D721Med (cell line): ENCODE measurements at places on chromosomes 16 and 17.

DNA sequence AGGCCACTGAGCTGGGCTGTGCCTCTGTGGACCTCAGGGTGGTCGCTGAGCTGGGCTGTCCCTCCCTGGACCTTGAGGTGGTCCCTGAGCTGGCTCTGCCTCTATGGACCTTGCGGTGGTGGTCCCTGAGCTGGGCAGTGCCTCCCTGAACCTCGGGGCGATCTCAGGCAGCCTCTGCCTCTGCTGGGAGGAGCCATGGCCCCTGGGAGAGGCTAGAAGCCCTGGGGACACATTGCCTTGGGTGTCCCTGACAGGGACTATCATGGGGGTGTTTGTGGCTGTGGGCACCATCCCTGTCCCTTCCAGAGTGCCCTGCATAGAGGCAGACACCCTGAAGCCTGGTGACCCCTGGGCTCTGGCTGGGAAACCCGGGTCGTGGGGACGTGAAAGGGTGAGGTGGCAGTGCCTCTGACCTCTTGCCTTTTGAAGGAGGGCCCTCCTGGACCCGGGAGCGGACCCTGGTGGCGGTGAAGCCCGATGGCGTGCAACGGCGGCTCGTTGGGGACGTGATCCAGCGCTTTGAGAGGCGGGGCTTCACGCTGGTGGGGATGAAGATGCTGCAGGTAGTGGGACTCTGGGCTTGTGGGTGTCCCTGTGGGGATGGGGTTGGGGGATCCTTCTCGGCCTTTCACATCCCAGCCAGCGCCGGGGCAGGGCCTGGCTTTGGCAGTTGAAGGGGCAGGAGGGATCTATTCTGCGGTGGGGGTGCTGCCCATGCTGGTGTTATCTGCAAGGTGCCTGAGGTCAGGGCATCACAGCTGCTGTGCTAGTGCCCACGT, 1.8 kb downstream of the NME4 start:
- DNase-seq: no peak

- no peak for DNase-seq
These were observed 72.7 kb upstream of the GAS7 start for GRCh38 chr17:10271106-10271562.

- DNase-seq: no peak
These were observed 8.3 kb downstream of the CCR7 start for GRCh38 chr17:40556884-40557414.

- no peak for DNase-seq
These were observed 13.6 kb downstream of the ATPAF2 start for GRCh38 chr17:18025241-18025944.

GRCh38 chr17:74864866-74865395, 5.2 kb upstream of the GRIN2C start:
- DNase-seq: peak; percentile 86

DNA sequence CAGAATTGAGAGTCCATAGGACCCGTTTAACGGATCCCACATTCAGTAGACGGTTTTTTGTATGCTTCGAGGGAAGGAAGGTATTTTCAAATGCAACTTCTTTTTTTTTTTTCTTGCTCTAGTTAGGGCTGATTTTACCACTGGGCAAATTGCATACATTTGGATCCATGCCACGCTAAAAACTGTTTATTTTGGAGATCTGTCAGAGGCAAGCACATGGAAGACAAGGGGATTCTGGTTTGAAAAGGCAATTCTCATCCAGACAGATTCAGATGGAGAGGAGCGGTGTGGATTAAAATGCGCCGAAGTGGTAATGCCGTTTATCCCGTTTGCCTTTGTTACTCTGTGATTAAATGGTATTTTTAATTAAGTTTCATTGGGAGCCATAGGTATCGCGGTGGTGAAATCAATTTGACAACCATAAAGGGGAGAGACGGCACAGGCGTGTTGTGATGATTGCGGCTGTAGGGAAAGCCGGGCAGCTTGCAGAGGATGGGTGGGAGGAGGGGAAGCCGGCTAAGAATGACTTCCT, 170.4 kb downstream of the IRX3 start:
- no peak for DNase-seq

GRCh38 chr16:87735270-87736007, 30.3 kb downstream of the KLHDC4 start:
- no peak for DNase-seq

GRCh38 chr17:1158879-1159278, 20.9 kb downstream of the ABR start:
- no peak for DNase-seq

DNA sequence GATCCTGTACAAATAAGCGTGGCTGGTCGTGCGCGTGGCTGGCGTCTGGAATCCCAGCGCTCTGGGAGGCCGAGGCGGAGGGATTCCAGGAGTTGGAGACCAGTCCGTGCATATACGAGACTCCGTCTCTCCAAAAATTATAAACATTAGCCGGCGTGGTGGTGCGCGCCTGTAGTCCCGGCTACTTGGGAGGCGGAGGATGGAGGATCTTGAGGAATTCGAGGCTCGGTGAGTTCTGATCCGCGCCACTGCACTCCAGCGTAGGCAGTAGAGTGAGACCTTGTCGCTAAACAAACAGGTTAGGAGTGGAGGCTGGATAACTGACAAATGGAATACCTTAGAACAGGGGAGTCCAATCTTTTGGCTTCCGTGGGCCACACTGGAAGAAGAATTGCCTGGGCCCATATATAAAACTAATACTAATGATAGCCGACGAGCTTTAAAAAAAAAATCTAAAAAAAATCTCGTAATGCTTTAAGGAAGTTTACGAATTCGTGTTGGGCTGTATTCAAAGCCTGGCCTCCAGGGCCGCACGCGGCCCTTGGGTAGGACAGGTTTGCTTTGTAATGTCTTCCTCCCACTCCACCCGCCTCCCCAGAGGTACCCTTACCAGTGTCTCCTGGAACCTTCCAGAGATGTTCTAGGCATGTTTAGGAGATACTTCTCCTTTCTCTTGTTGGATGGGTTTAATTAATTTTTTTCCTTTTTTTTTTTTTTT, 909 bp upstream of the RSL1D1 start:
- DNase-seq: no peak

GRCh38 chr16:35686595-35686994, 2227.2 kb downstream of the TP53TG3F start:
- DNase-seq: no peak

DNA sequence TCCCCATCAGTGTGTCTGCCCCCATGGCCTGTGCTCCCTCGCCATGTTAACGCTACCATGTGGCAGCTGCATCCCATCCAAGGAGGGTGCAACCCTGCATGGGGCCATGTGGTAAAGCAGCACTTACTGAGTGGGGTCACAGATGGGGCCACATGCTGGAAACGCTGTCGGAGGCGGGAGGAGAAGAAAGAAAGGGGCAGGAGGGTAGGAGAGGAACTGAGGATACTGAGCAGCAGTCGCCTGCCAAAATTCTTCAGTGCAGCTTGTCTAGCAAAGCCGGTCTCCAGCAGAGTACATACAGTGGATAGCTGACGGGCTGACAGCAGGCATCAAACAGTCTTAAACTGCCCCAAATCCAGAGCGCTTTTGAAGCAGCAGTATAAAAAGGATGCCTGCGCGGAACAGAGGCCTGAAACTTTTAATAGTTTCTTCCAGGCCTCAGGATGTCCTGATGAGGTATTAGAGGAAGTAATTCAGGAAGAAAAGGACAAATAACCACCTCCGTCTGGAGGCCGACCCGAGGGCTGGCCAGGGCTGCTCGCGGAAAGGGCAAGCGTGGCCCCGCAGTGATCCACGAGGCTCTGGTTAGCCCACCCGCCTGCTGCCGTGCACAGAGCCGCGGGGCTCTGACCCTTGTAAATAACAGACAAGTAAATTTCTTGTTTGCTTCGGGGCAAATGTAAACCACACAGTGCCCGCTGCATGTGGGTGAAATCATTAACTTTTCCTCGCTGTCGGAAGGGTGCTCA, 149.0 kb downstream of the CCDC182 start:
- DNase-seq: no peak

GRCh38 chr17:70622368-70623260, 453.3 kb downstream of the KCNJ2 start:
- peak; percentile 20 for DNase-seq

DNA sequence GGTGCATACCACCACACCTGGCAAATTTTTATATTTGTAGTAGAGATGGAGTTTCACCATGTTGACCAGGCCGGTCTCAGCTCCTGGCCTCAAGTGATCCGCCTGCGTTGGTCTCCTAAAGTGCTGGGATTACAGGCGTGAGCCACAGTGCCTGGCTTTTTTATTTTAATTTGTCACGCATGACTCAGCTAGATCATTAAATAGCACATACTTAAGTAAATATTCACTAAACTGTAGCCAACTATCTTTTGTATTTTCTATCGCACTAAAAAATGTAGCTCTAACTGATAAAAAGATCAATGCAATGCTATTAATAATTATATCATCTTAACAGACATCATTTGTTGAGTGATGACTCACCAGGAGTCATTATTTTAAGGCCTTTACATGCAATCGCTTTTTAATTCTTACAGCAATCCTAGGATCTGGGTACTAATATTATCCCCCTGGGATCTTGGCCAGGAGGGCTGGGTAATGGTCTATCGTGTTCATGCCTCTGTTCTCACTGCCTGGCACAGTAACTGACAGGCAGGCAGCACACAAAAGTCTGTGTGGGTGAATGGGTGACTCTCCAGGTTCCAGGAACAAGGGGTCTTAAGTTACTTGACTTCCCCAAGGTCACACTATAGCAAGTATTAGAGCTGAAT, 693.5 kb upstream of the EEF2KMT start:
- DNase-seq: no peak

DNA sequence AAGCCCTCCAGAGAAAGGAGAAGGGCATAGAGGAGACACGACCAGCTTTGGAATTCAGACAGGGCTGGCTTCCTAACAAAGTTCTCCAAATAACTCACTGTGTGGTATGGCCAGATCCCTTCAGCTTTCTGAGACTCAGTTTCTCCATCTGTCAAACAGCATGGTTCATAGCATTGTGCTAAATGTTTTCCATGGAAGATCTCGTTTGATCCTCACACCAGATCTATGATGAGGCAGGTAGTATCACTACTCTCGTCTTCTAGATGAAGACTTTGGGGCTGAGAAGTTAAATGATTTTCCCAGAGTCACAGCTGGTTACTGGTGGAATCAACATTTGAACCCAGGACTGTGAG, 507.3 kb downstream of the HAPSTR1 start:
- no peak for DNase-seq

- DNase-seq: no peak
These were observed 18.7 kb downstream of the CEP295NL start for GRCh38 chr17:78884148-78884825.

DNA sequence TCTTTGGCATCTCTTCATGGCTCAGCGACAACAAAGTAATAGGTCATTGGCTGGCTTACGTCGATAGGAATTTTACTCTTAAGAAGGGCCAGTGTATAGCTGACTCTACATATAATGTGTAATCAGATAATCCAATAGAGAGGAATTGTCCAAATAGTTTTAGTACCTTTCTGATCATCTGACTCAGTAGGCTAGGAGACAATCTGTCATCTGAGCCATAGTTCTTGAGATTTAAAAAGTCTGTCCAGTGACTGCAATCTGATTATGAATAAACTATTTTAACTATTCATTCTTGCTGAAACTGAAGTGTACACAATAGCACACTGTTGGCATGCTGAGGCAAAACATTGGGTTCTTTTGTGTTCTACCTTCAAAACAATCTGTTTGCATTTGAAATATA, 21.4 kb upstream of the NOL11 start:
- DNase-seq: no peak

- no peak for DNase-seq
These were observed 131.6 kb downstream of the MRTFB start for GRCh38 chr16:14202697-14203096.

DNA sequence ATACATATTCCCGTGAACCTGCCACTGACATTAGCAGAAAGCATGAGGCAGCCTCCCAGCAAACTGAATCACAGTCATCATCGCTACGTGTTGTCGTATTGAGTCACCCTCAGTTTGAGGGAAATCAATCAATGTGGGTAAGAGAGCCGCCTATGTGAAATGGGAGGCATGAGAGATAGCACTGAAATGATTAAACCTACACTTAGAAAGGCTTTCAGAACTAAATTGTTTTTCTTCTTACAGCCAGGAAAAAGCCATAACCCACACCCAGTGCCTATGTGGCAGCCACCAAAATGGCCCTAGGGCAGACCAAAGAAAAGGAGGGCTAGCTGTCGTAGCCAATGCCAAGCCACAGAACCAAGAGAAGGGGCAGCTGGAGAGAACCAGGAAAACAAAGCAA, 90.5 kb downstream of the ADAMTS18 start:
- no peak for DNase-seq

DNA sequence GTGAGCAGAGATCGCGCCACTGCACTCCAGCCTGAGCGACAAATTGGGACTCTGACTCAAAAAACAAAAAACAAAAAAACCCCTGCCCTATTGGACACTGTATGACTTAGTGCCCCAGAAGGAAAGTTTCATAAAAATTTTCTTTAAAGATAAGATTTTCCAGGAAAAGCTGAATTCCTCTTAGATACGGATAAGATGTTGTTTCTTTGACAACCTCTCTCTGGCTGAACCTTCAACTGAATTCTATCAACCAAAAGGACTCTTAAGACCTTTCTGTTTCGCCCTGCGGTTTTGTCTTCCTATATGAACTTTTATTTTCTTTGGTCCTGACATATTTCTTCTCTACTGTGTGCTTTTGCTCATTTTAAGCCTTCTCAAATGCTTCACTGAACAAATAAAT, 35.8 kb downstream of the CPPED1 start:
- DNase-seq: no peak

GRCh38 chr17:79393358-79394052, 217.3 kb downstream of the RBFOX3 start:
- peak; percentile 91 for DNase-seq

DNA sequence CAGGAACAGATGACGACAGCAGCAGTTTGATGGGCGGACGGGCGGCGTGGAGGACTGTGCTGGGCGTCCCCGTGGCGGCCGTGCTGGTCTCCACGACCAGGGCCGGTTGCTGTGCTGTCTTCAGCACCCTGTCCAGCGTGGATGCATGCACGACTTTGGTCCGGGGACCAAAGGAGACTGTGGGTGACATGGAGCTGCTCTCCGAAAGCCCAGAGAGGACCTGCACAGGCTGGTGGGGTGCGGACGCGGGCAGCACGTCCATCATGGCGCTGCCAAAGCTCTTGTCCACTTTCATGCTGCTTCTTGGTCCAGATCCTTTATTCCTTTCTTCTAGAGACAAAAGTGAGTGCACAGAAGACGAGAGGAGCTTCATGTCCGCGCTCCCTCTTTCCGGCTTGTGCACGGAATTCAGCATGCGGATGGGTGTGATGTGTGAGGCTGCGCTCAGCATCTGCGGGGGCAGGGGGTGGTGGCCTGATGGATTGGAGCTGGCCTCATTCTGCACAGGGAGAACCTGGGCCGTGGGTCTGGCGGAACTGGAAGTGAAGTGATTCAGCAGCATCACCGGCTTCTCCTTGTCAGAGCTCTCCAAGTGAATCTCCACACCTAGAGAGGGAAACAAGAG, 20.3 kb downstream of the MAP1LC3B start:
- no peak for DNase-seq

GRCh38 chr17:39704821-39705551, 5.1 kb downstream of the ERBB2 start:
- DNase-seq: no peak
